Sigmoid colon (tissue), 7 donors: ENCODE measurements at places on chromosomes 1 and 21. TPM values are rescaled to one million over a fixed set of nuclear protein-coding genes. Genes with fewer than 3 reads are reported as not detected.

Gene CELA2A
- total RNA-seq, result not detected

Gene ATP1A2
- total RNA-seq, result 89.5 TPM

Gene ASTN1
- total RNA-seq, result 2.2 TPM

Gene KCNK1
- not detected for total RNA-seq

Gene GJC2
- total RNA-seq, result 4.4 TPM

Gene SEC16B
- total RNA-seq, result 5.8 TPM

Gene ESPN
- 0.55 TPM for total RNA-seq

Gene TGFB2
- total RNA-seq, result 7.5 TPM

Gene TXNIP
- total RNA-seq, result 1,730 TPM

Gene COL8A2
- 4.8 TPM for total RNA-seq

Gene NBPF6
- not detected for total RNA-seq

Gene CFAP57
- total RNA-seq, result under 0.01 TPM

Gene GBP1
- total RNA-seq, result 24.2 TPM

Gene UFC1
- total RNA-seq, result 74.9 TPM

Gene IL22RA1
- 0.36 TPM for total RNA-seq

Gene CASZ1
- 12.7 TPM for total RNA-seq

DNA sequence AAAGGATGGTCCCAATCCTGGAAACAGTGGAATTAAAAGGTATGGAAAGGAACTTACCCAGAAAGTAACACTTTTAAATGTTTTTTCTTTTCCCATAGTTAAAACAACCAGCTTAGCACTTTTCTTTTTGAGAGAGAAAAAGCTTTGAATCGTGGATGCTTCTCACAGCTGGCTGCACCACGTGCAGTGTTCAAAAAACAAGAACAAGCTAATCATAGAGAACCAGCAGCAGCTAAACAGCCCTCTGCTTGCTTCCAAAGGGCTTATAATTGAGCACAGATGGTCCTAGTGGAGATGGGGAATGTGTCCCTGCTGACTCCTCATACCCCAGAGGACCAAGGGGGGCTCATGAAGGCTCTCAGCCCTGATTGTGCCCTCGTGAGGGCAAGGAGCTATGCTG is 26.4 kb downstream of the UTP25 start:
- no peak for DNase-seq
- H3K4me1 ChIP-seq, result no peaks in the 10 kb centered on the region
- peaks cover 18% of the 10 kb centered on the region for H3K36me3 ChIP-seq

DNA sequence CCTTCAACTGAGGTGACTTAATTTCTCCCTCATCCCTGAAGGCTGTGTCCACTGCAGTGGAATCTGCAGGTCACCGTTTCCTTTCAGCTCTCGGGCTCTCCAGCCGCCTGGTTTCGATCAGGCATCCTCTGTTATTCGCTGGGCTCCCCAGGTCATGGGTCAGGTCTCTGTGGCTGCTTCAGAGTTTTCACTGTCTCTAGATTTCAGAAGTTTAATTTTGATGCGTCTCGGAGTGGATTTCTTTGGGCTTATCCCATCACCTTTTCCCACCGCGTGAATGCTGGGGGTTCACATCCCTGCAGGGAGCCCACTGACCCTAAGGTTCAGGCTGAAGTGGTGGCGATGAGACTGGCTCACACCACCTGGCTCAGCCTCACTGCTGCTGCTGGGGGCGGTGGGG is 3.3 kb downstream of the ACTRT2 start:
- H3K27me3 ChIP-seq, result peaks cover 14% of the 10 kb centered on the region
- no peaks in the 10 kb centered on the region for H3K36me3 ChIP-seq
- no peaks in the 10 kb centered on the region for H3K4me1 ChIP-seq
- DNase-seq, result peak; percentile 7

- peak overlapping the region; percentile 88 for H3K27ac ChIP-seq
- peaks cover 73% of the 10 kb centered on the region for H3K4me1 ChIP-seq
- DNase-seq, result no peak
- no peaks in the 10 kb centered on the region for H3K27me3 ChIP-seq
These were observed 2.7 kb downstream of the EPHX1 start for GRCh38 chr1:225812488-225813213.

GRCh38 chr1:70277875-70278274 is 56.7 kb downstream of the SRSF11 start:
- H3K27ac ChIP-seq, result no peak overlapping the region
- no peaks in the 10 kb centered on the region for H3K4me1 ChIP-seq
- peaks cover 48% of the 10 kb centered on the region for H3K36me3 ChIP-seq
- no peaks in the 10 kb centered on the region for H3K27me3 ChIP-seq
- no peak overlapping the region for H3K4me3 ChIP-seq

- no peak overlapping the region for H3K27ac ChIP-seq
- no peak for DNase-seq
- H3K4me1 ChIP-seq, result peaks cover 16% of the 10 kb centered on the region
These were observed 297.8 kb downstream of the RRAGC start for GRCh38 chr1:38561725-38562124.

- no peak overlapping the region for H3K4me3 ChIP-seq
- no peaks in the 10 kb centered on the region for H3K4me1 ChIP-seq
- no peak overlapping the region for H3K27ac ChIP-seq
These were observed 338.3 kb downstream of the NEGR1 start for GRCh38 chr1:71944006-71944405.

DNA sequence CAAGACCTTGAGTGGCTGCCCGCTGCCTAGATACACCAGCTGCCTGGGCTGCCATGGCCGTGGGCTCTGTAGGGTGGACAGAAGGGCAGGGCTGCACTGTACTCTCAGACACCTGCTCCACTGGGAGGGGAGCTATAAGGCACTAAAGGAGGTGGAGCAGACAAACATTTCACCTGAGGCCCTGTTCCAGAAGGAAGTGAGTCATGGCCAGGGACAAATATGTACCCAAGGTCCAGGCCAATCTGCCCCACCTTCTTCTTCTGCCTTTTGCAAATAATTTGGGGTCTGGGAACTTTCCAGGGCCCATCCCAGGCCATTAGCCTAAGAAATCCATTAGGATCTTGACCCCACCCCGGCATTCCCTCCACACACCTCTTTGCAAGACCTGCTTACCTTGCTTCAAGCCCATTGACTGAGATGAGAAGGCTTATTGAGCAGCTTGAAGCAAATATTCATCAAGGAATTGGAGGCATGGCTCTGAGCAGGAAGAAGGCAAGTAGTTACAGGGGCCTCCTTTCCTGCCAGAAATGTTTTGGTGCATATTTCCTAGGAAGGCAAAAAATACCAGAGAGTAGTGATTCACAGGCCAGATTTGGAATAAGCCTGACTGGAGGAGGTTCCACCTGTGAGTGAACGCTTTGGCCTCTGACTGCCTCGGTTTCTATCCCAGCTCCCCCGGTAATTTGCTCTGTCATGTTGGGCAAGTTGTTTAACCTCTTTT is at the start of gene CAPN8:
Gene CAPN8 (minus strand): TSS at position 110 of the 721 bp plus-strand sequence. CDS start 55 bp downstream, at position 55.
- no peaks in the 10 kb centered on the region for H3K36me3 ChIP-seq
- H3K27ac ChIP-seq, result no peak within 1 kb of the TSS
- no peak for DNase-seq

DNA sequence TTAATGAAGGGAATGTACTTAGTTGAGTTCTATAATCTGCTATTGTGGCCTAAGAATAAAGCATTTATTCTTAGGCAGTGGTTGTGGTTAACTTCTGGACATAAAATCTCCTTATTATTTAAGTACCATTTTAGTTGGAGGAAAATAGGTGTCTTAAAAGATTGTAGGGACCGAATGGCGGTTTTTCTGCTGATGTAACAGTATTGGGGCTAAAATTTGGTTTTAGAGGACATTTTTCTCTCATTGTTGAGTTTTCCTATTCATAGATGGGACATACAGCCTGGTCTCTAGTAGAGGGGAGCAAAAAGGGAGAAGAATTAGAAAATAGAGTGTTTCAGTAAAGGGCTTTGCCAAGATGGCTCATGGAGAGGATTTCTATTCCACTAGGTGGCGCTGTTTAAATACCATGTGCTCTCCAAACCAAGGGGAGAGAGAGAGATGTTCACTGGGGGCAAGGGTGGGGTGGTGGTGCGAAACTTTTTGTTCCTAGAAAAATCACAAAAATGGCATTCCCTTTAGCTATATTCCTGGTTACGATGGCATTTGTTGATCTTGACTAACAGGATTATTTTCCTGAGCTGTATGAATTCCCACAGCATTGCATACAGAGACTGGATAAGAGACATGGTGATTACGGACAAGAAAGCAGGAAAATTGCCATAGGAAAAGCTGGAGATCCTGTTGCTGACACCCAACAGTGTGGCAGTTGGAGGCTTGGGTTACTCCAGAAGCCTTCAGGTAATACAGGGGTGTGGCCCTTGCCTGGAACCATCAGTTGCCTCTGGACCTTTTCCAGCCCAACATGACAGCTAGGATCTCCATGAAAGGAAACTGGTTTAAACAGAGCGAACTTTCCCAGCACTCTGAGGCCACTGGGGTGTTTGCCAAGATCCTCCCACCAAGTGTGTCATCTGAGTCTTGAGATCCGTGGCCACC is 18.2 kb upstream of the FCGR2A start:
- H3K4me3 ChIP-seq, result no peak overlapping the region
- no peaks in the 10 kb centered on the region for H3K36me3 ChIP-seq
- H3K4me1 ChIP-seq, result no peaks in the 10 kb centered on the region
- no peak overlapping the region for H3K27ac ChIP-seq
- DNase-seq, result no peak
- H3K27me3 ChIP-seq, result no peaks in the 10 kb centered on the region

DNA sequence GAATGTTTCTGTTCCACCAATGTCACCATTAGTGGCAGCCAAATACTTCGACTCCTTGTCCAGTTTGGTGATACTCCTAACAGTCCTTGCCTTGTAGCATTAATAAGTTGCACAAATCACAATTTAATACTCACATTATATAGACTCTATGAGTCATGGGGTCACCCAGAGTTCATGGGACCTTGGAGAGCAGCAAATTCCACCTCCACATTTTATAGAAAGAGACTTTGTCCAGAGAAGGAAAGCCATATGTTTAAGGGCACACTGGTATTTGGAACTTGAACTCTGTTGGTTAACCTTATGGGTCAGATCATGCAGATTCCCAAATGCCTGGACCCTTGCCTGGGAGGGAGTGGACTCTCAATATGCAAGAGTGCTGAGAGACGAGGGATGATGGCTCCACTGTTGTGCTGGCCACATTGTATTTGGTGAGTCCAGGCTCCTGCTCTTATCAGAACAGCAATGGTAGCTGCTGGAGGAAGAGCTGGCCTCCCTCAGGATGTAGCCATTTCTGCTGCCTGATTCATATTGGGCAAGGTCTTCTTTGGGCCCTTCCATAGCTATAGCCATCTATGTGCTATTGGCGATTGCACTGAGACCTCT is 30.6 kb downstream of the DNAJC6 start:
- DNase-seq, result no peak
- no peaks in the 10 kb centered on the region for H3K27me3 ChIP-seq
- no peak overlapping the region for H3K27ac ChIP-seq
- H3K4me3 ChIP-seq, result no peak overlapping the region

DNA sequence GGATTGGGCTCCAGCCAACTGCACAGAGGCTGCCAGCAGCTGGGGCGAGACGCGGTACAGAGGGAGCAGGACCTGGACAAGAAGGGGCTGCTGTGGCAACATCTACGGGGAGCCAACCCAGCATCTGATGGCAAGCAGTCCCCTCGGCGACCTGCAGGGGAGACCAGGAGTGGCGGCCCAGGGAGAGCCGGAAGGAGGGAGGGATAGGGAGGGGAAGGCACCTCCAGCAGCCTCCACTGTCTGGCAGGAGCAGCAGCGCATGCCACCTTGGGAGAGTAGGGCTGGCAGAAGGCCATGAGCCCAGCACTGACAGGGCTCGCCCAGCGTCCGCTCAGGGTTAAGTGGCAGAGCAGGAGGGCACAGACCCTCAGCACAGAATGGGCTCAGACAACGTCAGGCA is 17.3 kb downstream of the CHD5 start:
- no peak overlapping the region for H3K27ac ChIP-seq
- no peaks in the 10 kb centered on the region for H3K27me3 ChIP-seq
- no peak for DNase-seq
- no peak overlapping the region for H3K4me3 ChIP-seq
- H3K4me1 ChIP-seq, result no peaks in the 10 kb centered on the region

- no peaks in the 10 kb centered on the region for H3K4me1 ChIP-seq
- H3K36me3 ChIP-seq, result no peaks in the 10 kb centered on the region
- no peak overlapping the region for H3K4me3 ChIP-seq
- DNase-seq, result no peak
- H3K27me3 ChIP-seq, result no peaks in the 10 kb centered on the region
These were observed 137.8 kb downstream of the BARHL2 start for GRCh38 chr1:90579212-90579802.

- H3K27me3 ChIP-seq, result no peaks in the 10 kb centered on the region
- no peak overlapping the region for H3K4me3 ChIP-seq
- H3K4me1 ChIP-seq, result peaks cover 5% of the 10 kb centered on the region
- no peak overlapping the region for H3K27ac ChIP-seq
These were observed 67.4 kb downstream of the ST6GALNAC3 start for GRCh38 chr1:76141929-76142328.

DNA sequence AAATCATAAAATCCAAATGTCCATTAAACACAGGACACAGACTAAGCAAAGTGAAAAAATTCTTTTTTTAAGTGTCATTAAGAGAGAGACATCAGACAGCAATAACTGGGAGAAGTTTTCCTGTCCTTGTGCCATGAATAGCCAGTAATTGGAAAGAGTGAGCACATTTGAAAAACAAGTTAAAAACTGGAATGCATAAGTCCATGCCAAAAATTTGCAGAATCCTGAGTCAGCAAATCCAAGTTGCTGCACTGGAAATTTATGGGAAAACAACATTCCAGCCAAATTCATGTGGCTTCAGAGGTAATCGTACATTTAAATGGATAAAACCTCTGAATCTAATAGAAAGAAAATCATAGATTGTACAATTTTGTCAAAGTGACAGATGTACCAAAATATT is 291.4 kb downstream of the LRRC40 start:
- H3K27me3 ChIP-seq, result no peaks in the 10 kb centered on the region
- no peak for DNase-seq
- no peak overlapping the region for H3K27ac ChIP-seq
- H3K4me3 ChIP-seq, result no peak overlapping the region

GRCh38 chr1:90246069-90246468 is 251.2 kb downstream of the ZNF326 start:
- no peak overlapping the region for H3K4me3 ChIP-seq
- no peak for DNase-seq
- no peaks in the 10 kb centered on the region for H3K27me3 ChIP-seq
- no peaks in the 10 kb centered on the region for H3K36me3 ChIP-seq
- H3K4me1 ChIP-seq, result no peaks in the 10 kb centered on the region
- no peak overlapping the region for H3K27ac ChIP-seq

DNA sequence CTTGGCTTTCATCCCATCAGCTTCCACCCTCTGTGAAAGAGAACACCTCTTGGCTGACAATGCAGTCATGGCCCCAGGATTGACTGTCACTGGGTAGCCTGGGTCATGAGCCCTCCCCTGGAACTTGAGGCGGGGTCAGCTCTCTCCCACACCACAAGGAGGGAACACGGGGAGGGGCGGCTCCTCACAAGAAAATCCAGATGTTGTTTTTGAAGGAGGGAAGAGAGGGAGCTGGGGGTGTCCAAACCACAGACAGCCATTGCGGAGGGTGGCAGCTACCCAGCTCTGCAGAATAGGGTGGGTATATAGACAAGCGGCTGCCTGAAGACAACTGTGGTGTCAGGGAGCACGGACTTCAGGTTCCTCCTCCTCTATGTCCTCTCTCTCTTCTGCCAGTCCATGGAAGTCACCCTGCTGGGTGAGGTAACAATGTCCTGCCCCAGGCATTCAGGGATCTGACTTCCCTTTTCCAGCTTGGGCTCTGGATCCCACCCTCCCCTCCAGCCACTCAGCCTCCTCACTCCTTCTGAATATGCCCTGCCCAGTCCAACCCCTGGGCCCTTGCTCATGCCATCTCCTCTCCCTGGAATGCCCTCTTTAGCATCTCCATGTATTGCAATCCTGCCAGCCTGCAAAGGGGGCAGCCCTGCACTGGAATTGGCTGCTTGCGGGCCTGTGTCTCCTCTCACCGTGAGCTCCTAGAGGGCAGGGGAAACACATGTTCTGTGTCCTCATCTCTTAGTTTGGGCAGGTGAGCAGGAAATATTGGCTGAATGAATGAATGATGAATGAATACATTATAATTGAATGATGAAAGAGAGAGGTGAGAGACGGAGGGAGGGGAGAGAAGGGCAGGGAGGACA is 60.9 kb upstream of the RUNX3 start:
- no peak for DNase-seq
- H3K27me3 ChIP-seq, result no peaks in the 10 kb centered on the region
- no peak overlapping the region for H3K4me3 ChIP-seq
- H3K36me3 ChIP-seq, result no peaks in the 10 kb centered on the region
